ENCODE measurements at places on chromosomes 4 and X. TPM values are rescaled to one million over a fixed set of nuclear protein-coding genes. Genes with fewer than 3 reads are reported as not detected.

JAKMIP1 gene
- 29.4 TPM for total RNA-seq

TLR2 gene
- total RNA-seq: 0.63 TPM

CYBB gene
- total RNA-seq: 6.6 TPM

PDHA2 gene
- total RNA-seq: not detected
